ENCODE measurements at places on chromosomes 7 and 10. TPM values are rescaled to one million over a fixed set of nuclear protein-coding genes. Genes with fewer than 3 reads are reported as not detected.

Gene FAM20C
- total RNA-seq: 43.1 TPM

Gene LRRC61
- 7.1 TPM for total RNA-seq

DNA sequence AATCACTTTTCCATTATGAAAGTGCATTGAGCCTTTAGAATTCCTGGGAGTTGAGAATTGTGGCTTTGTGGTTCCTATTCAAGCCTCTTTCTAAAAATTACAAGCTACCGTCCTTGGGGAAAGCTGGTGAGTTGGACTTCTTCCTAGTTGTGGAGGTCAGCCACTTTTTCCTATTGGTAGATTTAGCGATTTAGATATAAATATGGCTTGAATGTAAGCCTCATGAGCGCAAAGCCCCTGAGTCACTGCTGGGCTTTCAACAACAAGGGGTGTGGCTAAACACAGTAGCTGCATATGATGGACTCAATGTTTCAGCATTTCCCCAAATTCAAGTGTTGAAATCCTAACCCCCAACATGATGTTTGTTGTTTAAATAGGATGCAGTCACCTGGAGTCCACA lies 150.0 kb upstream of the IGFBP3 start:
- no peak for DNase-seq
- H3K4me3 ChIP-seq: no peak overlapping the region
- H3K27ac ChIP-seq: no peak overlapping the region
- no peaks in the 10 kb centered on the region for H3K27me3 ChIP-seq

GRCh38 chr7:78194611-78195010 lies 396.0 kb downstream of the PHTF2 start:
- DNase-seq: no peak
- no peaks in the 10 kb centered on the region for H3K27me3 ChIP-seq
- no peak overlapping the region for H3K4me3 ChIP-seq
- H3K4me1 ChIP-seq: no peaks in the 10 kb centered on the region
- H3K27ac ChIP-seq: no peak overlapping the region
- H3K36me3 ChIP-seq: no peaks in the 10 kb centered on the region

- H3K4me3 ChIP-seq: no peak overlapping the region
- H3K27me3 ChIP-seq: no peaks in the 10 kb centered on the region
- peaks cover 6% of the 10 kb centered on the region for H3K36me3 ChIP-seq
- no peak for DNase-seq
- H3K27ac ChIP-seq: no peak overlapping the region
These were observed 980 bp downstream of the ADAM8 start for GRCh38 chr10:133275684-133276092.

DNA sequence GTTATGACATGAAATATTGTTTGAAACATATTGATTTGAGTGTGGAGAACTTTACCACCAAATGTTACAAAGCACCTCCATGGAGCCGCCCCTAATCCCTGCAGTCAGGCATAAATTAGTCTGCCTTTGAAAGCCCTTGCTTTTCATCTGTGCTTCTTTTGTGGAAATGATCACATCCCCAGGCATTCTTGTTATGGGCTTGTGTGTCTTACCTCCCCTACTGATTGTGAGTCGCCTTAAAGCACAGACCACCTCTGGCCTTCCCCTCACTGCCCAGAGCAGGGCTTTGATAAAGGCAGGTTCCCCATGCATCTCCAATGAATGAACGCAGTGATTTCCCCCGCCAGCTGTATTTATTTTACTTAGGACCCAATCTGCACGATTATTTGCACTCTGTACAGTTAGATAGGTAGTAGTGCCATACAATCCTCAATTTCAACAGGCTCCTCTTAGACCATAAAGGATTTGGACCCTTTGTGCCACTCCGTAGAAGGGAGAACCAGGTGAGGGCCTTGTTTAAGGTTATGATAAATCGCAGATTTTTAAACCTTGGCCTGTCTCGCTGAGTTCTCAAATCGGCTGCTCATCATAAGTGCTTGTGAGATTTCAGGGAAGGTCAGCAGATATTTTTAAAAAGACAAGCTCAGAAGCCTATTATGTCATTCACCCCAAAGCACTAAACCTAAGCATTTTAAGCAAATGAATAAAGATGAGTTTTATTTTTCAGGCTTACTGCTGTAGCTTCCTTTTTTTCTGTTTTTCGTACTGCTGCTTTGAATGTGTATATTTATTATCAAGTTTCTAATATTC lies 107.8 kb downstream of the CUBN start:
- no peak overlapping the region for H3K27ac ChIP-seq
- H3K36me3 ChIP-seq: no peaks in the 10 kb centered on the region

- peaks cover 18% of the 10 kb centered on the region for H3K4me1 ChIP-seq
- no peaks in the 10 kb centered on the region for H3K27me3 ChIP-seq
- no peak for DNase-seq
- no peaks in the 10 kb centered on the region for H3K36me3 ChIP-seq
- H3K27ac ChIP-seq: peak overlapping the region; percentile 69
These were observed 966 bp downstream of the FBH1 start for GRCh38 chr10:5891009-5891408.
